Heart right ventricle (tissue), 16 donors: ENCODE measurements at places on chromosomes 16 and 17. TPM values are rescaled to one million over a fixed set of nuclear protein-coding genes. Genes with fewer than 3 reads are reported as not detected.

The LHX1 gene
- not detected for total RNA-seq

DNA sequence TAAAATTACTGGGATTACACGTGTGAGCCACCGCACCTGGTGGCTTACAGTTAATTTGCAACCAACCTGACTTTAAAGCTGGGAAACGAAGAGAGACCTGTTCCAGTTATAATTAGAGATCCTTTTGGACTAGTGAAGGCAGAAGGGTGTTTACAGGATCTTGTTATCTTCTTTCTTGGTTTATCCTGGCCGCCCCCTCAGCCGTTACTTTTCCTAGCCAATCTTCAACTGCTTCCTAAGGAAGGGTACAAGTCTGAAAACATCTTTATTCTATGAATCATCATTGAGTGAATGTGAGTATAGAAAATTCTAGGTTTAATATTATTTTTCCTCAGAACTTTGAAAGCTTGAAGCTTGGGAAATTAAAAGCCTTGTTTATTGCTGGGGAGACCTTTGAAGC is 286.5 kb downstream of the SLC39A11 start:
- DNase-seq: no peak

GRCh38 chr17:4033751-4034251 is 69.6 kb upstream of the ATP2A3 start:
- DNase-seq: no peak

- no peak for DNase-seq
Measured at GRCh38 chr16:90026135-90026534, 6.9 kb upstream of the DBNDD1 start.

The SMTNL2 gene
- 84.1 TPM for total RNA-seq

The STAC2 gene
- total RNA-seq: 2.0 TPM

The TPSAB1 gene
- total RNA-seq: 0.90 TPM

GRCh38 chr17:19886116-19886515 is 18.4 kb upstream of the ULK2 start:
- DNase-seq: no peak

GRCh38 chr17:8856869-8857575 is 10.5 kb downstream of the PIK3R6 start:
- no peak for DNase-seq

GRCh38 chr17:21711182-21711581 is 18.9 kb downstream of the KCNJ18 start:
- DNase-seq: no peak

DNA sequence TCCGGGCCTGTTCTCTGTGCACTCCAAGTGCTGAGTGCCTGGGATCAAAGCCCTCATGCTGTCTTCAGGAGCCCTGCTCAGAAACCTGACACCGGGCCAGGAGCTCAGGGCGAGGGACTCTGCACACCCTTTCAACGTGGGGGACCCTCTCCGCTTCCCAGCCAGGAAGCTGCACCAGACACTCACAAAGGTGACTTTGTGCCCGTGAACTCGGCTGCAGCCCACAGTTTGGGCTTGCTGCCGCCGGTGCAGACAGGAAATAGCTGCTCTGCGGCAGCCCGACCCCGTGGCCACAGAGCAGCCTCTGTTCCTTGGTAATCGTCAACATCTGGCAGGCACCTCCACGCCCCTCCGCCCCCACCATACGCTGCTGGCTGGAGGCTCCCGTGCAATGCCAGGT is 93.4 kb upstream of the METRNL start:
- no peak for DNase-seq

GRCh38 chr17:71632328-71632727 is 488.5 kb upstream of the SOX9 start:
- no peak for DNase-seq

The TMEM98 gene
- 6.7 TPM for total RNA-seq

- DNase-seq: peak; percentile 41
Measured at GRCh38 chr16:75304521-75305363, 53.3 kb upstream of the BCAR1 start.

DNA sequence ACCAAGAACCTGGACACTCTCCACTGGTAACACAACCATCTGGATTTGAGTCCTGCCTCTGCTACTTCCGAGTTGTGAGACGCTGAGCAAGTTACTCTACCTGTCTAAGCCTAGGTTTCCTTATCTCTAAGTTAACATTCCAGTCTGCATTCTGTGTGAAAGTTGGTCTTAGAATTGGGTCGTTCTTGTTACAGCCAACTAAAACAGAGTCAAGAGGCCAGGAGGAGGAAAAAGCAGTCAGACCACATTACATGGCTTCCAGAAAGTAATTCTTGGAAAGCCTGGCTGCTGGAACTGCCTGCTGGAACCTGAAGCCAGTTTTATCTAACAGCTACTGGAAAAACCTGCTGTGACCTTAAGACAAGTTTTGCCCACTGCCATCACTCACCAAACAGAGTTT is 38.4 kb upstream of the XYLT1 start:
- DNase-seq: no peak

DNA sequence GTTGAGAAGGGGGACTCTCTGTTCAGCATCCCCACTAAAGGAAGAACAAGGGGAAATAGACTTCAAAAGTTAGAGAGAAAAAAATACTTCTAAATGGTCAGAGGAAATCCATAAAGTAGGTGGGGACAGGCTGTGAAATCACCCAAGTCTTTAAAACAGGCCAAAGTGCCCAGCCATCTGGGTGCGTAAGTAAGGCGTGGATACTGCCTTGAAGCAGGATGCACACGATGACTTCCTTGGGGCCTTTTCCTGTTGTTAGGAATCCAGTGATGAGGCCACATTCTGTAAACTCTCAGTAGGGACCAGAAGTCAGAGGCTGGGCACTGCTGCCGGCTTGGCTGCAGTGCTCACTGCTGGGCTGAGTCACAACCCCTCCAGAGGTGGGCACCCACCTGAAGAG is 9.2 kb downstream of the AXIN2 start:
- no peak for DNase-seq

- no peak for DNase-seq
Measured at GRCh38 chr17:49390548-49391324, 23.9 kb downstream of the PHB1 start.

- peak; percentile 90 for DNase-seq
Measured at GRCh38 chr16:87853411-87854052, 15.8 kb downstream of the SLC7A5 start.

GRCh38 chr17:47304186-47304585 is 19.6 kb upstream of the EFCAB13 start:
- DNase-seq: no peak

The POLR2C gene
- 43.3 TPM for total RNA-seq

- DNase-seq: no peak
Measured at GRCh38 chr17:72576289-72576759, 455.5 kb downstream of the SOX9 start.

The RAPGEFL1 gene
- 2.6 TPM for total RNA-seq

DNA sequence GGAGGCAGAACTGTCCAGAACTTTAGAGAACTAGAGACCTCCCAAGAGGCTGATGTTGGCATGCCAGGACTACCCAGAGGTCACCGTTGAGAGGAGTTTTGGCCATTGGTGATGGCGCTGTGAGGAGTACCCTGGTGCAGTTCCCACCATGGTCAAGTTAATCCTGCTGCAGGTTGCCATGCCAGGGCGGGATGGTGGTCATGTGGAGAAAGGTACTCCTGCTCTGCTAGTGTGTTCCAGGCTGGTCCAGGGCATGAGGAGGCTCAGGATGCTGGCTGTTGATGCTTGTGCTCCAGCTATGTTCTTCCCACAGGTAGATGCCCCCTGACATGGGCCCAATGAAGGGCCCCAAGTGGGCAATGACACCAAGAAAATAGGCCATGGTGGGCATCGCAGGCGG is 4.1 kb upstream of the PHF12 start:
- no peak for DNase-seq

- DNase-seq: peak; percentile 21
Measured at GRCh38 chr16:73956587-73957494, 339.8 kb upstream of the PSMD7 start.

The NDEL1 gene
- total RNA-seq: 24.1 TPM

DNA sequence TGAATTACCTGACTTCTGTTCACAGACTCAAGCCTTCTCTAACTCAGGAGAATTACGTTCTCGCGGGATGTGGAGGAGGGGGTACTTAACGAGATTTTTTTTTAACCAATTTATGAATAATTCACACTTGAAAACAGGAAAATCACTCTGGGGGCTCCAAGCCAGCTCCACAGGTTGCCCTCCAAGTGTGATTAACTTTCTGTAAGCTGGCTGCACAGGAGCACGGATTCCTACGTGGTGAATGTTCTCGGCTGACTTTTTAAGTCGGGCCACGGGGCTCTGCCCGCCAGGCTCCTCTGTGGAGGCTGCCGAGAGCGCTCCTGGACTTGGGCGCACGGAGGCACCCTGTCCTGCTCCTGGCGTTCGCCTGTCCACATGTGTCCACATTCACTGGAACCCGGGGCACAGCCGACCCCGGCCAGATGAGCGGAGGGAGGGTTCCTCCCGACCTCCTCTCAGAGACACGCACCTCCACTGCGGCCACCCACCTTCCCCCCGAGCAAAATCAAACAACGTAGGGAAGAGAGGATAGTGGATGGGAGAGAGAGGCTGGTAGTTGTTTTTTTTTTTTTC is 147.1 kb upstream of the CHMP6 start:
- no peak for DNase-seq

DNA sequence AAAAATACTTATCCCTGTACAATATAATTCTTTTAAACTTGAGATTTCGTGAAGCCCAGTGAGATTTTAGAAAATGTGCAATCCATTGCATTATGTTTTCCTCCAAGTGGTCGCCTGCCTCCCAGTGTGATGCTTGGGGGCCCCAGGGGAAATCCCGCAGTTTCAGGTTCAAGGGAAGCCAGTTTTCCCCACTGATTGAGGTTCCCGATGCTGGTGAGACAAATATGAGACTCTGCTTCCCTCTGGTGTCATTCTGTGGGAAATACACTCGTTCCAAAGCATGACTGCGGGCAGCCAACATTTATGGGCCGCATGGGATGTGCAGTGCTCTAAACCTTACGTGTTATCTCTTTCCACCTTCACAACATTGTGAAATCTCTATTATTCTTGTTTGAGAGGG is 200.8 kb downstream of the PRKCB start:
- DNase-seq: peak; percentile 23

- DNase-seq: peak; percentile 72
Measured at GRCh38 chr17:27455914-27456680, at the start of gene KSR1. TSS of gene KSR1 (plus strand) at chr17:27456448. CDS start at chr17:27456644, 196 bp downstream.

- no peak for DNase-seq
Measured at GRCh38 chr17:34709158-34709754, 129.9 kb downstream of the TMEM132E start.

GRCh38 chr17:50257676-50258224 is 16.5 kb upstream of the TMEM92 start:
- DNase-seq: no peak

DNA sequence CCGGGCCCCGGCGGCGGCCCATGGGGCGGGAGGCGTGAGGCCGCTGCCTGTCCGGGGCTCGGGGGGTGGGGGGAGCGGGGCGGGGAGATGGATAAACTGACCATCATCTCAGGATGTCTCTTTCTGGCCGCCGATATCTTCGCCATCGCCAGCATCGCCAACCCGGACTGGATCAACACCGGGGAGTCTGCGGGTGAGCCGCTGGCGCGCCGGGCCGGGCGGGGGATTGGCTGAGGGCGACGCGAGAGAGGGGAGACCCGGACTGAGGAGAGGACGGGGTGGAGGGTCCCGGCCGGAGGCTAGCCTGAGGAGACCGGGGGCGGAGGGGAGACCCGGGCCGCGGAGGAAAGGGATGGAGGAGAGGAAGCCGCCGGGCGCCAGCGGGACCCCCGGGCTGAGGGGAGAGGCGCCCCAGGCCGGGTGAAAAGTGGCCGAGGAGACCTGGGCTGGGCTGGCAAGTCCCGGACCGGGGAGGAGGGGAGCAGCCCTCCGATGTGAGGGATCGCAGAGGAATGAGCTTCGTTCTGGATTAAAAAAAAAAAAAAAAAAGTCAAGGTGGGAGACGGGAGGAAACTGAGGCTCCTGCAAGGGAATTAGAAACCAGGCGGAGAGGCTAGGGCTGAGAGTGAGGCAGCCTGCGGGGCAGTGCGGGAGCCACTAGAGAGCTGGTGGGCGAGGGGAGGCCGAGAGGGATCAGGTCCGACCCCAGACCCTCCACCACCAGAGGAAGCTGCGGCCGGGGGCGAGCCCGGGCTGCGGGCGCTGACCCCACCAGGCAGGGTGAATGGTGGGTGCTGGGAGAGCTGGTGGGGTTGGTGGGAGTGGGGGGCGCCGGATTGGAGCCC is 526 bp downstream of the MOSMO start:
- peak; percentile 40 for DNase-seq
